ENCODE measurements at places on chromosomes 1 and 21.

DNA sequence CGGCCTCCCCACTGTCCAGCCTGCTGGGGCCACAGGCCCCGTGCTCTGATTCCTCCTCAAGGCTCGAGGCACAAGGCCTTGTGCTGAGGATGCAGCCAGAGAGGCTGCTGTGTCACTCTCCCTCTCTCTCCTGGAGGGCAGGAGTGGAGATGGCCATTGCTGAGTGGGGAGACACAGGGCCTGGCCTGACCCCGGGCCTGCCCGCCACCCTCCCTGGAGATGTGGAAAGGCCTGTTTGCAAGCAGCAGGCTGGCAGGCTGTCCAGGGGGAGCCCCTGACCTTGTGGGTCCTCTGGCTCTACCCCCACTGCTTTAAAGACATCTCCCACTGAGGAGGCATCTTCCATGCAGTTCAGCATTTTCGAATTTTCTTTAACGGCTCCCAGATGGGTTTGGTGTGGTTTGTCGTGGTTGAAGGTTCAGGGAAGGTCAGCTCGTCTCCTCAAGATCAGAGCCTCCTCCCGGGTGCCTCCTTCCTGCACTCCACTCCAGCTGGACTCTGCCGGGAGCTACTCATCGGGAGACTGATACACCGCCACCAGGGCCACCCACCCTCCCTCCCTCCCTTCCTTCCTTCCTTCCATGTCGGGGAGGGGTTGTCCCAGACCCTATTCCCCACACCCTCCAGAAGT is 69.1 kb downstream of the SPSB1 start:
- DNase-seq, result no peak

DNA sequence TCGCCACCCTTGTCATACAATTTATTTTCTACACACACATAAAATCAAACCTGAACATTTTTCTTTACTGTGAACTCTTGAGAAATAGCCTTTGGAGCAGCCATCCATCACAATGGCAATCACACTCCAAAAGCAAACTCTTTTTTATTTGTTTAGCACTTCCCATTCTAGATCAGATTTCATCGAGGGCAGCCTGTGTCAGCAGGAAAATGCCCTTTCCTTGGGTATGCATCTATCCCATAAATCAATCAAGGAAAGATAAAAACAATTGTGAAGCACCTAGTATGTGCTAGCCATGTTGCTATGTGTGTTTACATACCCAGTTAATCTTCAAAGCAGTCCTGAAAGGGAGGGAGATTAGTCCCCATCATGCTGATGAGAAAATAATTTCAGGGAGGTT is 484.1 kb upstream of the USP24 start:
- no peak for DNase-seq

GRCh38 chr1:233089251-233089650 is 138.8 kb downstream of the NTPCR start:
- no peak for DNase-seq

DNA sequence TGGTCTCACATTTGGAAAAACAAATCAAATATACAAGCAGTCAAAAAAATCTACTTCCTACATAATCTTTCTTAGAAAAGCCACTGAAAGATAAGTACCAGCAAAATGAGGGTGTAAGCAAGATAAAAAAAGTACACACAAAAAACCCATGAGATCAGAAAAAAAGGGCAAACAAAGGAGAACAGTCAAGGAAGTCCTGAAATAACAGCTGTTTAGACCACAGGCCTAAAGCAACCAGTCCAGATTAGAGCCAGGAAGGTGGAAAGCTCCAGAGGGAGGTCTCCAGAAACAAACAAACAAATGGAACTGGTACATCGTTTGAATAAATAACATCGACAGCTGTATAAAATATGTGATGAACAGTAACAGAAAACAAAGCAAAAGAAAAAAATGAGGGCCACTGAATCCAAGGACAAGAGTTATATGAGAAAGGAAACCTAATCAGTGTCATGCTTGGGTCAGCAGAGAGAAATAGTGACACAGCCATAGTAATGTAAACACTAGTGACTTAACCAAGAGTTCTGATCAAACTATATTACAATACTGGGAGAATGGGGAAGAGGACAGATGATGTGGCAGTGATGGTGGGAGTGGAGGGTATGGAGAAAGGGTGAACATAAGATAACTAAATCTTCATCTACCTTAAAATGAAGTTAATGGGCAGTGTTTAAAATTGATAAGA is 67.5 kb downstream of the NVL start:
- no peak for DNase-seq

DNA sequence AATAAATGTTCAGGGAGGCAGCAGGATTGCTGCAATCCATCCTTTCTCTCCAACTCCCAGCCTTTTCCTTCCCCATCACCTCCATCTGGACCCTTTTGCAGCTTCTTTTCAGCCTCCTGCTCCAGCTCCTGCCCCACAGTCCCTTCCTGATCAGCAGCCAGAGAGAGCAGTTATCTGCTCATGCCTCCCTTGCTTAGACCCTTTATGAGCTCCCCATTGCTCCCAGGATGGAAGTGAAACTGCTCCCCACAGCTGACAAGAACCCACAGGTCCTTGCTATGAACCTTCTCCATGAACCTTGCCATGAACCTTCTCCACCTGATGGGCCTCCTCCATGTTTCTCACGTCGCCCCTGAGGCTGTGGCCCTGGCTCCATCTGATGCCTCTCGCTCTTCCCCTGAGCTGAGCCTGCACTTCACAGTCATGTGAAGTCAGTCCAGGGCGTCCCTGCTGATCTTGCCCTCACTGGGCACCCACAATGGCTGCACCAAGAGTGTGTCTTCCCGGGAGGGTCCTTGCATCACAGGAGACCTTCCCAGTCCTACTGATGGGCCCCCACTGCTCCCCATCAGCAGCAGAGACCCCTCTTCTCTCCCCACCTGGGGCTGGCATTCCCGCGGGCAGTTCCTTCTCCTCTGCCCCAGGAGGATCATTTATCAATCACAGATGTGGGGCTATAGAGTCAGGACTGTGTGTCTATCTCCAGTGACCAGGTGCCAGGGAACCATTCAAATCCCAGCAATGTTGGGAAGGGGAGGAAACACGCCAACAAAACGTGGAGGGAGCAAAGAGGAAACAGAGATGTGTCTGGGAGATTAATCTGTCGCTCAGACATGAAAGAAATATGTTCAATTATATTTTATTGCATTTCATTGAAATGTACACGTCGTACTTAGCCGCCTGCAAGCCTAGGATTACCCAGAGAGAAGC is 73.1 kb downstream of the MATN1 start:
- DNase-seq, result no peak

GRCh38 chr1:233015965-233016364 is 65.6 kb downstream of the NTPCR start:
- no peak for DNase-seq

DNA sequence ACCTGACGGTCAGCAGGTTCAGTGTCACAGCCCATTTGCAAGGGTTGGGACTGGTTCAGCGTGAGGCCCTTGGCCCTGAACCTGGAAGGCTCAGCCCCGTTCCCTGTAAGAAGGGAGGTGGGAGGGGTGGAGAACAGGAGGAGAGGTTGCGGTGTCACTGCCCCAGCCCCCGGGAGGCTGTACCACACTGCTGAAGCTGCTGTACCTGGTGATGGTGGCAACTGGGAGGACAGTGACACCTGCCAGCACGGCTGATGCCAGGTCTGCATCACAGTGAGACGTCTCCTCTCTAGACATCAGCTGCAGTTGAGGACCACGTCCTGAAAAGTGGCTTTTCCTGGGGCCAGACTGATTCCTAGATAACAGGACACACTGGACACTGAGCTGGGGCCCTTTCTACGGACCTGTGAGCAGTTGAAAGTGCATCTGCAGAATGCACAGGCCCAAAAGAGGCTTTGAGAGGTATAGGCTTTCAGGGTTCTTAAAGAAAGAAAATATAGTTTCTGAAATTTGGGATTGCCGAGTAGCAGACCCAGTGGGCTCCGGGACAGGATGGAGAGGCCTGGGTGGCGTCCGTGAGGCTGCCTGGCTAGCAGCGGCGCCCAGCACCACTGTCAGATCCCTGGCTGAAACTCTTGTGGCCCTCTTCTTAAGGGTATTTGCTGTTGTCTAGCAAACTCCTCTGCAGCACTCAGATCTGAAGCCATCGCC is 47.7 kb downstream of the COQ8A start:
- DNase-seq, result no peak

DNA sequence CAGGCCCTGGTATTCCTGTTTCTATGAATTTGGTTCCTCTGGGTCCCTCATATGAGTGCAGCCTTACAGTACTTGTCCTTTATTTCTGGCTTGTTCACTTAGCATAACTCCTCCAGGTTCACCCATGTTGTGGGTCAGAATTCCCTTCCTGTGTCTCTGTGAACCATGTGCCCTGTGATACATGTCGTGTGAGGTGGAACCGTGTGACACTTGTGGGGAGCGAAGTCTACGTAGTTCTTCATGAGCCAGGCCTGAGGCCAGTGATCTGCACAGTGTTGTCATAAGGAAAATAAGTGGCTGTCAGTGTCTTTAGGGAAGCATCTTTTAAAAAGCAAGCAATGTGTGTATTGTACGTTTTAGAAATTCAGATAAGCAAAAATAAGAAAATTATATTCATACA is 122.8 kb downstream of the GALNT2 start:
- DNase-seq, result no peak

GRCh38 chr1:26913754-26914619 is at the start of gene NR0B2:
Gene NR0B2, minus strand, starts transcription at chr1:26913975. Its CDS starts 35 bp downstream, at chr1:26913940.
- DNase-seq, result no peak

GRCh38 chr1:215377746-215378145 is 189.4 kb upstream of the KCTD3 start:
- DNase-seq, result no peak

GRCh38 chr1:68230901-68231626 is 1.3 kb downstream of the WLS start:
- peak; percentile 34 for DNase-seq

DNA sequence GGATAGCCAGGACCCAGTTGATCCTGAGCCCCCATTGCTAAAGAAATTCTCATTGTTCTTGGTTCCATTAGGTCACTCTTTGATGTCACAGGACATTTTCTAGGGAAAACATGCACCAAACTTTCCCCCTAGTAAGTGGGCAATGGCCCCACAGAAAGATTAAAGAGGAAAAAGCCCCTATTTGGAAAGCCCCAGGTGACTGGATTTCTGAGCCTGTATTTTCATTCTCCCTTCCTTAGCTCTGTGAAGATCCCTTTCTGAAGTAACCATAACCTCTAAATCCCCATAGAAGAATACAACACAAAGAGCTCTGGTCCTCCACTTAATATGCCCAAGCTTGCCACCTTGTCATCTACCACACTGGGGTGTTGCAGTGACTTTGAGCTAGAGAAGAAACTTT is 232.3 kb upstream of the FGGY start:
- no peak for DNase-seq

GRCh38 chr1:187985897-187986654 is 1157.3 kb downstream of the PLA2G4A start:
- DNase-seq, result no peak

GRCh38 chr1:244914761-244915160 is 50.4 kb upstream of the HNRNPU start:
- DNase-seq, result no peak

- DNase-seq, result no peak
Measured at GRCh38 chr1:11550664-11551283, 71.8 kb downstream of the DISP3 start.

DNA sequence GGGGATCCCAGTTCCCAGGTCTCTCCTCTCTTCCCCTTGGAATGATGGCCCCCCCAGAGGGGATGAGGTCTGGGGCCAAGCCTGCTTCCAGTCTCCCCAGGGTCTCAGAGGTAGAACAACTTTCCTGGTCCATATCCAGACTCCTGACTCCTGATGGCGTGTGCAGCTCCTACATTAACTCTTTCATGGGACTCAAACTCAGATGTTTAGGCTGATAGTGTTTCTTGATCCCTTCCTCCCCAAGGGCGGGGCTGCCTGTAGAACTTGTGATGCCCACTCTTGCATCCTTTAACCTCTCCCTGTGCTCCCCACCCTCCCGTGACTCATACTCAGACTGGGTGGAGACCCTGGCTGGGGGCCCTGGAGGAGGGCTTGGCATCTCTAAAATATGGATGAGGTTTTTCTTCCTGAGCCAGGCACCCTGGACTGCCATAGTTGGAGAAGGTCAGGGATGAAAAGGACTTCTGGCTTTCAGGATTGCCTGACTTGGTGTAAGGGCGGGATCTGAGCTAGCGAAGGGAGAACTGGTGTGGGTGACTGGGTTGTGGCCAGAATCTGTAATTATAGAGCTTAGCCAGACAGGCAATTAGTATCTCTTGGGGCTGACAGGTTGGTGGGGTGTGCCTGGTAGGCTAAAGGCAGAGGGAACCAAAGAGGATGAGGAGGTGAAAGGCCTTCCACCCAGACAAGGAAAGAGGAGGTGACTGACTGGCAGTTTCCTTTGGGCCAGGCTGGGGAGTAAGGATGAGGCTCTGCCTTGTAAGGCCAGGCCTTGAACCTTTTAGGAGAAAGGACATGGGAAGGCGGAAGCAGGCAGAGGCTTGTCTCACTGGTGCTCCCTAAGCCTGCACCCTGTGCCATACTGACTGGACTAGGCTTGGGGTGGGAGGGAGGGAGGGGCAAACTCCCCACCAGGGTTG is 1.5 kb downstream of the ATP8B2 start:
- no peak for DNase-seq

All from breast epithelium (tissue), 4 donors.